Motor neuron (in vitro differentiated cells): ENCODE measurements at places on chromosomes 7 and 10.
A peak's percentile ranks its signal among the peaks of the same experiment; 100 is the strongest.

GRCh38 chr7:40629891-40630290 is 495.1 kb downstream of the SUGCT start:
- no peak for ATAC-seq

DNA sequence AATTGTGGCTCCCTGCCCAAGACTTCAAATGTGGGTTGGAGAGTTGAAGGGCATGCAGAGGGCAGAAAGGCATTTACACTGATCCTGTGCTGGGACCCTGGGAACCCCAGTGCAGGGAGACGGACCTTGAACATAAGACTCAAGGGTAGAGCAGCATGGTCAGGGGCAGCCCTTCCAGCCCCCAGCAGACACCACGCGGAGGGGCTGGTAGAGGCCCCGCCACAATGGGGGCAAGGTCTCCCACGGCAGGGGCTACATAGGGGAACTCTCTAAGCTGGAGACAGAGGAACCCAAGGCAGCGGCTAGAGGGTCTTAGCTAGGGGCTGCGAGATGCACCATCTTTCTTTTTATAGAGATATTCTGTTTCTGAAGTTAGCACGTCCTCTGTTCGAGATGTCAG is 45.2 kb upstream of the EBF3 start:
- no peak for ATAC-seq

- no peak for ATAC-seq
Measured at GRCh38 chr7:67661-68395, 124.5 kb upstream of the FAM20C start.

DNA sequence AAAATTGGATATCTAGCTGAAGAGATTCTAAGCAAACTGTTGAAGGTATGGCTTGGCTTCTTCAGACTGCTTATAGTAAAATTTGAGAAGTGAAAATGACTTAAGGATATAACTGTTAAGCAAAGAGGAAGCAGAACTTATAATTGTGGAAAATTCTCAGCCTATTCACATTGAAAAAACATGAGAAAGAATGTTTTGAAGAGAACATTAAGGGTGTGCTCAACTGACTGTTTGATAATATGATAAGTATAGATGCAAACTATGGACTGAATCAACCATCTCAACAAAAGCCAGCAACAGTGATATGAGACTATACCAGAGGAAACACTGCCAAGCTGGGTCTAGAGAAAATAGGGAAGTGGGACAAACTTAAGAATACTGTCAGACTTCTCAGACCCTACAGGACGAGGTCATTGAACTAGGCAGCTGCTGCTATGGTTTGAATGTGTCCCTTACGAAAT is 133.1 kb upstream of the PPP1R3A start:
- no peak for ATAC-seq

DNA sequence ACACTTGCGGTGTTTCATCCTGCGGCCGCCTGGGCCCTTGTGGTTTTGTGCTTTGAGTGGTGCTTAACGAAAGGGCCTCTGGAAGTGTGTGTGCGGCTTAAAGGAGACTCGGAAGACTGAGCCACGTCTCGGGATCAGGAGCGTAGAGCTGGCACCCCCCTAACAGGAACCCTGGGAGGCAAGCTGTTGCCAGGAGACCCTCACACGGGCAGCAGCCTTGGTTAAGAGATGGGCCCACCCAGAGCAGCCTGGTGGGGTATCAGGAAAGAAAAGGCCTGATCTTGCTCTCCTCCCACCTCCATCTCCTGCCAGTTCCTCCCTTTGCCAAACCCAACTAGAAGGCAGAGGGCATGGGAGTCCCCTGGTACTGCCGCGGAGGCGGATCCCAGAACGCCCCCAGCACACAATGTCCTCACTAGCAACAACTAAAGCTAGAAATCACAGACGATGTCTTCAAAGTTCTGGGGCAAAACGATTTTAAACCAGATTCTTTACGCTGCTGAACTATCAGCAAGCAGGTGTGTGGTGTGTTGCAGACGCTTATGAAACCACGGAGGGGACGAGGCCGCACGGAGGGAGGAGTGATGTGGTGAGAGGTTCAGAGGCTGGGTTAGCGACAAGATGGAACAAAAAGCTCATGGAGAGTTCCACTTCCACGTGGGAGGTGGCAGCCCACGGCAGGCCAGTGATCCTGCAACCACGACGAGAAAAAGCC is 67.0 kb upstream of the INPP5A start:
- ATAC-seq, result peak; percentile 30
